Occipital lobe (tissue), 3 donors: ENCODE measurements at places on chromosomes 13 and 19.

DNA sequence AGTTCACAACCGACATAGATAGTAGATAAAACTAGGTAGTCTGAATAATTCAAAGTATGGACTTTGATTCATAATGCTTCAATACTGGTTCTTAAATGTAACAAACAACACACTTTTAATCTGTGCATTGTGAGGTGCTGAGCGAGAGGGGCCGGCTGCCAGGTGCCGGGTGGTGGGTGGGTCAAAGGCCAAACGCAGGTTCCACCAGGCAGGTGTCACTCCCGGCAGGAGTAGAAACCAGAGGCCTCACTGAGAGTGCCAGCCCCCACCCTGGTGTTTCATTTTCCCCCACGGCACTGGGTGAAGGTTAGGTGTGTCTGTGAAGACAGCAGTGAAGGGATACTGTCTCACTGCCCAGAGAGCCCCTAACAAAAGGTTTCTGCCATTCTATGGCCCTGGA is 4.2 kb upstream of the TUBGCP3 start:
- DNase-seq = no peak

- DNase-seq = no peak
These were observed 127.5 kb downstream of the KLF12 start for GRCh38 chr13:74006666-74007065.

- DNase-seq = no peak
These were observed 5.2 kb upstream of the STK24 start for GRCh38 chr13:98581971-98582702.

GRCh38 chr19:43439032-43439708 is 24.5 kb downstream of the TEX101 start:
- no peak for DNase-seq

DNA sequence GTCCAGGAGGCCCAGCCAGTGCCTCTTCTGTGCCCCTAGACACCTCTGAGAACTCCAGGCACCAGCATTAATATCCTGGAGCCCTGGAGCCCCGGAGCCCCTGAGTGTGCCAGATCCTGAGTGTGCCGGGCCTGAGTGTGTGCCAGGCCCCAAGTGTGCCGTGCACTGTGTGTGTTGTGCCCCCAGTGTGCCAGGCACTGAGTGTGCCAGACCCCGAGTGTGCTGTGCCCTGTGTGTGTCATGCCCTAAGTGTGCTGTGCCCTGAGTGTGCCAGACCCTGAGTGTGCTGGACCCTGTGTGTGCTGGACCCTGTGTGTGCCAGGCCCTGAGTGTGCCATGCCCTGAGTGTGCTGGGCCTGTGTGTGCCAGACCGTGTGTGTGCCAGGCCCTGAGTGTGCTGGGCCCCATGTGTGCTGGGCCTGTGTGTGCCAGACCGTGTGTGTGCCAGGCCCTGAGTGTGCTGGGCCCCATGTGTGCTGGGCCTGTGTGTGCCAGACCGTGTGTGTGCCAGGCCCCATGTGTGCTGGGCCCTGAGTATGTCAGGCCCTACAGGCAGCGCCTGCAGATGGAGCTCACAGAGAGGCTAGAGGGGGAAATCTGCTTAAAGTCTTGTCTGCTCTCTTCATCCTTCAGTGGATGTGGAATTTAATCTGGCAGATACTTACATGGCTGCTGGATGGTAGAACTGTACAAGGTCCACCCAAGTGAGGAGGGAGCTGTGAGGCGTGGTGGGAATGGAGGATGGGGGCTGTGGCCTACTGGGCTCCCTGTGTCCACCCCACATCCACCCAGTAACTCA is 53.9 kb downstream of the C13orf46 start:
- DNase-seq = no peak

- no peak for DNase-seq
These were observed 40.6 kb downstream of the DPF1 start for GRCh38 chr19:38183251-38183897.

DNA sequence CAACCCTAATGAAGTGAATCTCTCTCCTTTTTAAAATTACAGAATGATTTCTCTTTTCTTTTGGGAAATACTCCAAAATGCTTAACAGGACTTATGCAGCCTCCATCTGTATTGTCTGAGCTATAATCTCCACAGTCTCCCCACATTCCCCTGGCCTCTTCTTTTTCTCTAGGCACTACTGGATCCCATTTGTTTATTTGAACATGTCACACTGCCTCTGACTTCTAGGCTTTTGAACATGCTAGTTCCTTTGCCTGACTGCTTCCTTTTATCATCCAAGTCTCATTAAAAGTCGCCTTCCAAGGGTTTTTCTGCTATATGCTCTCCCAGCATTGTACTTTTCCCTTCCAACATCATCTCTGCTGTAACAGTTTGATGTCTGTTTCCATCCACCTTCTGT is 548.7 kb downstream of the PCDH9 start:
- no peak for DNase-seq

DNA sequence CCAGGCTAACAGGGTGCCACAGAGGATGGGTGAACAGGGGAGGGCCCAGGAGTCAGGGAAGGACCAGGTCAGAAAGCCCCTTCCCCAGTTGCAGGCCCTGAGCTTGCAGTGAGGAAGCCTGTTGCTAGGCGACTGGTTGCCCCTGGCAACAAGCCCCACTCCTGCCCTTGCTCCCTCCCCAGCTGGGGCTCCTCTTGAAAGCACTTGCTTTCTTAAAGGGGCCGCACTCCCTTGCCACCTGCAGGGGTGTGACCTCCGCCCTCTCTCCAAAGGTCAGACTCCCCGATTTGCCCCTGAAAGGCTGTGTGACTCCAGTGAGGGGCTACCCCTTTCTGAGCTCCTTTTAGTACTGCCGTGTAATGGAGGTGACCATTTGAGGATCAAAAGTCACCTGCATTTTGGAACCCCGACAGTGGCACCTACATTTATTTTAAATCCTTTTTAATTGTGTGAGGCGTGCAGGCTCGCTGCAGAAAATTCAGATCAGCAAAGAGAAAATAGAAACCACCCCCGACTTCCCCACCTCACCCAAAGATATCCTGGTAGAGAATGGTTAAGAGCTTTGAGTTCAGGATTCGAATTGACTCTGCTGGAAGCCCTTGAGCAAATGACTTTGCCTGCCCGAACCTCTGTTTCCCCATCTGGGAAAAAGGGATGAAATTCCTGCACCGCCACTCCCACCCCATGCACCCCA is 4.8 kb downstream of the FCHO1 start:
- DNase-seq = peak; percentile 65

DNA sequence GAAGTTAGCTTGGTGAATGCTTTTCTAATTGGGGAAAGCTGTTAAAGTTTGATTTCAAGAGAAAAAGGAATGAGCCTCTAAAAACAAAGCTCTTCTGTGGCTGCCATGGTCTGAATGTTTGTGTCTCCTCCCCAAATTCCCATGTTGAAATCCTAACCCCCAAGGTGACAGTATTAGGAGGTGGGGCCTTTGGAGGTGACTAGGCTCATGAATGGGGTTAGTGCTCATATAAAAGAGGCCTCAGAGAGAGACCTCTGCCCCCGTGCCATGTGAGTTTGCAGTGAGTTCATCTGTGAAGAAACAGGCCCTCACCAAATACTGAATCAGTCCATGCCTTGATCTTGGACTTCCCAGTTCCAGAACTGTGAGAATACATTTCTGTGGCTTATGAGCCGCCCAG is 56.5 kb downstream of the ARHGEF7 start:
- no peak for DNase-seq

DNA sequence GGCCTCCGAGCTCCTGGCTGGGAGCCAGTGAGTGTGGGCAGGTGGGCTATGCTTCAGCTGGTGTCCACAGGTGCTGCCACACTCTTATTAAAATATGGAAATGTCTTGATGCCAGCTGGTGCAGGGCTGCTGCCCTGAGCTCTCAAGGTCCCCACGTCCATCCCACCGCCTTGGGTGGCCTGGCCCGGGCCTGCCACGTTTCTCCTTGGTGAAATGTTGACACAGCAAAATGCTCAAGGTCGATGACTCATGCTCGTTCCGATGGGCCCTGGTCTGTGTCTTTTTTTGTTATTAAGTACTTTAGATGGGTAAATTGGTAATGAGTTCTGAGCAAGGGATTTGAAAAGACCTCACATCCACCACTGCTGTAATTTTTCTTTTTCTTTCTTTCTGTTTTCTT is 524.7 kb downstream of the MYO16 start:
- DNase-seq = no peak

GRCh38 chr13:103487841-103488240 is 421.6 kb upstream of the SLC10A2 start:
- no peak for DNase-seq

DNA sequence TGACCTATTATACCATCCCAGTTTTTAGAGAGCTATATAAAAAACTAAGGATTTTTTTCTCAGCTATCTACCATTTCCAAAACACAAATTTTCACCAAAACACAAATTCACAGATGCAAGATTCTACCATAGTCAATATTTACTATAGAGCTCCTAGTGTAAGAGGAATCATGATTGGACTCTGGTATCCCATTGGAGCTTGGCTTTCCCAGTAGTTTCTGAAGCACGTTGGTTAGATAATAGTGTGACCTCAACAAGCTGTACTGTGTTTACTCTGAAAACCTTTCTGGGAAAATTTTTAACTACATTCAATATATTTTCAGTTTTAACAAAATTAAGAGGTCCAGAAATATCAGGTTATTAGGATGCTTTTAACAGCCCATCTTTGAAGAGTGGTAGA is 660.6 kb upstream of the SLC10A2 start:
- DNase-seq = no peak

- no peak for DNase-seq
These were observed 320.1 kb downstream of the MTUS2 start for GRCh38 chr13:29140277-29140676.

DNA sequence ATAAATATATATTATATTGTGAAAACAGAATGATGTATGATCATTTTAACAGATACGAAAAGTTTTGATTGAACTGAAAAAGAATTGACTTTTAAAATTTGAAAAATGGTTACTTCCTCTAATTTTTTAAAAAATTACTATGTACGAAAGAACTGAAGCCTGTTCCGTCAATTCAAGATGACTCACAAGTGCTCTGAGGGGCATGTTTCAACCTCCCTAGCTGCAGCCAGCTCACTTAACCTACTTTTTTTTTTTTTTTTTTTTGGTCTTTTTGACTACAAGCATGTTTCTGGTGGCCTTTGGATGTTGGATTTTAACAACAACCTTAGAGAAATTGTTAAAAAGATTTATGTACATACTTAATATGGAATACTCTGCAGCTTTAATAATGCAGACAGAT is 1139.3 kb downstream of the DIAPH3 start:
- no peak for DNase-seq

- DNase-seq = no peak
These were observed 90.2 kb downstream of the NDFIP2 start for GRCh38 chr13:79571147-79571546.

GRCh38 chr19:31838163-31838815 is 489.1 kb upstream of the TSHZ3 start:
- peak; percentile 20 for DNase-seq

DNA sequence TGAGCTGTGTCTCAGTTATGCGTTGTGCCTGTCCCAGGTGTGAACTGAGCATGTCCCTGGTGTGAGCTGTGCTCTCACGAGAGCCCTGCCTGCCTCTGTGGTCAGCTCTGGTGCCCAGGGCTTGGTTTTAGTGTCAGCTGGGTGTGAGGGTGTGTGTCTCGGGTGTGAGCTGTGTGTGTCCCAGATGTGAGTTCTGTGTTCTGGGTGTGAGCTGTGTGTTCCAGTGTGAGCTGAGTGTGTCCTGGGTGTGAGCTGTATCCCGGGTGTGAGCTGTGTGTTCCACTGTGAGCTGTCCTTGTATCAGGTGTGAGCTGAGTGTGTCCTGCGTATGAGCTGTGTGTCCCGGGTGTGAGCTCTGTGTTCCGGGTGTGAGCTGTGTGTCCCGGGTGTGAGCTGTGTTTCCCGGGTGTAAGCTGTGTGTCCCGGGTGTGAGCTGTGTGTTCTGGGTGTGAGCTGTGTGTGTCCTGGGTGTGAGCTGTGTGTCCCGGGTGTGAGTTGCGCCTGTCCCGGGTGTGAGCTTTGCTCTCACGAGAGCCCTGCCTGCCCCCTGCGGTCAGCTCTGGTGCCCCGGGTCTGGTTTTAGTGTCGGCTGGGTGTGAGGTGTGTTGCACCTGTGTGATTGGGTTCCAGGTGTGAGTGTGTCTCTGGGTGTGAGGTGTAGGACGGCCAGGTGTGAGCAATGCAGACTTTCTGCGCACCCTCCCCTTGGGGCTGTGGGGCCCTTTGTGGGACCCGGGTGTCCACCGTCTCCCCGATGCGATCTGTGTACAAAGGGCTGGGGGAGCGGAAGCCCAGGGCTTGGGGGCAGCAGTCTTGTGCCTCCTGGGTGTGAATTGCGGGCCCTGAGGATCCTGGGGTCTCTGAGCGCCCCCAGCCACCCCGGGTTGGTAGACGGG is 7.1 kb upstream of the PEAK3 start:
- DNase-seq = no peak

GRCh38 chr19:11063434-11063833 is 25.8 kb upstream of the LDLR start:
- DNase-seq = no peak

DNA sequence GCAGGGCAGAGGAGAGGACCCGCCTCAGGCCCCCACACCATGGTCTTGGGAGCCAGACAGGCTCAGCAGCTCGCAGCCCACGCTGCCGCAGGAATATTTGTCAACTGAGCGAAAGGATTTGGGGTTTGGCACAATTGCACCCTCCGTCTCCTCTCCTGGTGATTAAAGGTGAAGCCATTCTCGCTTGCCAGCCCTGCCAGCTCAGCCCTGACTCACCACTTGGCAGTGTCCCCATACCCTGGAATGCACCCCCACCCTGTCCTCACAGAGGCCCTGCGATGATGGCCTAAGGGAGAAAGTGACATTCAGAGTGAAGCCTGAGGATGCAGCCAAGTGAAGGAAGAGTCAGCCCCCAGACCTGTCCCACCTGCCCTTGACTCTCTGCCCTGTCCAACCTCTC is 18.8 kb downstream of the CYTH2 start:
- DNase-seq = peak; percentile 73

- DNase-seq = no peak
These were observed at the start of gene KEAP1 for GRCh38 chr19:10503002-10503789. Gene KEAP1 (minus strand): TSS chr19:10503356. CDS start chr19:10500033, 3,323 bp downstream.

DNA sequence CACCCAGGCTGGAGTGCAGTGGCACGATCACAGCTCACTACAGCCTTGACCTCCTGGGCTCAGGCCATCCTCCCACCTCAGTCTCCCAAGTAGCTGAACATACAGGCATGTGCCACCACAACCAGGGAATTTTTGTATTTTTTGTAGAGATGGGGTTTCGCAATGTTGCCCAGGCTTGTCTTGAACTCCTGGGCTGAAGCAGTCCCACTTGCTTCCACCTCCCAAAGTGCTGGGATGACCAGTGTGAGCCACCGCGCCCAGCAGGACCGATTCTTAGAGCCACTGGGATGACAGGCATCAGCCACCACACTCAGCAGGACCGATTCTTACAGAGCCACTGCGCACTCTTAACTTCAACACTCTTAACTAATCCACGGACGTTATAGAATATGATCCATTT is 54.9 kb upstream of the RANBP3 start:
- no peak for DNase-seq

DNA sequence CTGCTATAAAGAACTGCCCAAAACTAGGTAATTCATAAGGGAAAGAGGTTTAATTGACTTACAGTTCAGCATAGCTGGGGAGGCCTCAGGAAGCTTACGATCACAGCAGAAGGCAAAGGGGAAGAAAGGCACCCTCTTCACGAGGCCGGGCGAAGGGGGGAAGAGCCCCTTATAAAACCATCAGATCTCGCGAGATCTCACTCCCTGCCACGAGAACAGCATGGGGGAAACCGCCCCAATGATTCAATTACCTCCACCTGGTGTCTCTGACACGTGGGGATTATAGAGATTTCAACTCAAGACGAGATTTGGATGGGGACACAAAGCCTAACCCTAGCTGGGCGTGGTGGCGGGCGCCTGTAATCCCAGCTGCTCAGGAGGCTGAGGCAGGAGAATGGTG is 42.8 kb downstream of the SLC6A16 start:
- DNase-seq = no peak
